Activated gamma-delta T cell treated with Interleukin-2 at 50 U/mL for 16 hours (primary cell): ENCODE measurements at places on chromosomes 6 and 20.

DNA sequence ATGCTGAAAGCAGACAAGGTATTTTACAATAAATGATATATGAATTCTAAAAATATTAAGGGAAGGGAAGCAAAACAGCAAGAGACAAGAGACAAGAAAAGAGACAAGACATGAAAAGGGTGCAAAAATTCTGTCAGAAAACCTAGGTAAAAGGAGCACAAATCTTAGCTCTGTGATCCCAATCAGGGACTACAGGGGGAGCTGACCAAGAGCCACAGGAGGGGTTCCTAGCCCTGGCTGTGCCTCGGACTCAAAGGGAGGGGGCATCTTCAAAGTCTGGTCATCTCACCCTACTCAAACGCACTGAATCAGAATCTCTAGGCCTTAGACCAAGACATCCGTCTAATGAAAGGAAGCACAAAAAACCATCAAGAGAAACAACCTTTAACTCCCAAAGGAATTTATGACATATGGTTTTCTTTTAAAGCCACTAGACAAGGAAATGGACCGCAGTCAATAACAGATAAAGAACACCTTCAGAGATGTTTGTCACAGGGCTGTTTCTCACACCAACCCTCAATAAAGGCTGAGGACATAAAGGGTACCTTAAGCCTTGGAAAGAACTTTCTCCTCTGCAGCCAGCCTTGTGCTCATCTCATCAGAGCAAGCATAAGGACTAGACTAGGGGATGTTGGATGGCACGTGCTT is 130.4 kb upstream of the CDYL start:
- no peak for DNase-seq

GRCh38 chr6:82144852-82145340 is 102.6 kb downstream of the IBTK start:
- no peak for DNase-seq

GRCh38 chr6:132354517-132355167 is 46.6 kb downstream of the MOXD1 start:
- peak; percentile 53 for DNase-seq

DNA sequence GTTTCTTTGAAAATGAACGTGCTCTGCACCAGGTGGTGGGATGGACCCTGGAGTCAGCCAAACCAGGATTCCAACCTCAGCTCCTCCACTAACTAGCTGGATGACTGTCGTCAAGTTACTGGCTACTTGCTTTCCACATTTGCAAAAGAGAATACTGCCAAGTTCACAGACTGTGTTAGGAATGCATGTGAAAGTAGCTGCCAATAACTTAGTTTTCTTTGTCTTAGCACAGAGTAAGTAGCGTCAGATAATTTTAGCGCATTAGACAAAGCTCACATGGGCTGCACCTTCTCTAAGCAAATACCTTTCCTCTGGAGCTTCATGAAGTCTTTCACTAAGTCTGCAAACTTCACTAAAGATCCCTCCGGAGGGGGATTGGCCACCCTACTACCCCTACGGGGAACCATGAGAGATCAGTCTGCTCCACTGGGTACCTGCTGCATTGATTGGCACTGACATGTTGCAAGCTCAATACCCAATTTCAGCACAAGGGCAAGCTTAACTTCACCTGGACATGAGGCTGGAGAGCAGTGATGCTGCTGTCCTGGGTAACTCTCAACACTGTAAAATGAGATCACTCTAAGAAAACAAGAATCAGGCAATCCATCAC is 113.9 kb downstream of the MBOAT1 start:
- DNase-seq = no peak

DNA sequence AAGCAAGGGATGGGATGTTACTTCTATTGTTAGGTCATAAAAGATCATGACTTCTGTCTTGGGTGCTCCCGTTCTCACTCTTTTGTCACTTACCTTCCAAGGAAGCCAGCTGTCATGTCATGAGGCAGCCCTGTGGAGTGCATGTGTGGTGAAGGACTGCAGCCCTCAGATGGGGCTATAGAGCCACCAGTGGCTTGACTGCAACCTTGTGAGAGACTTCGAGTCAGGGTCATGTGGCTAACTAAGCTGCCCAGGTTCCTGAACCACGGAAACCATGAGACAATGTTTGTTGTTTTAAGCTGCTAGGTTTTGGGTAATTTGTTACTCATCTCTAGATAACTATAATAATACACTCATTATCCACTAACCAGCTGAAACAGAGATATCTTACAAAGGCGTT is 477.1 kb downstream of the BTBD3 start:
- no peak for DNase-seq

GRCh38 chr6:163376187-163376586 is 38.3 kb upstream of the QKI start:
- no peak for DNase-seq

DNA sequence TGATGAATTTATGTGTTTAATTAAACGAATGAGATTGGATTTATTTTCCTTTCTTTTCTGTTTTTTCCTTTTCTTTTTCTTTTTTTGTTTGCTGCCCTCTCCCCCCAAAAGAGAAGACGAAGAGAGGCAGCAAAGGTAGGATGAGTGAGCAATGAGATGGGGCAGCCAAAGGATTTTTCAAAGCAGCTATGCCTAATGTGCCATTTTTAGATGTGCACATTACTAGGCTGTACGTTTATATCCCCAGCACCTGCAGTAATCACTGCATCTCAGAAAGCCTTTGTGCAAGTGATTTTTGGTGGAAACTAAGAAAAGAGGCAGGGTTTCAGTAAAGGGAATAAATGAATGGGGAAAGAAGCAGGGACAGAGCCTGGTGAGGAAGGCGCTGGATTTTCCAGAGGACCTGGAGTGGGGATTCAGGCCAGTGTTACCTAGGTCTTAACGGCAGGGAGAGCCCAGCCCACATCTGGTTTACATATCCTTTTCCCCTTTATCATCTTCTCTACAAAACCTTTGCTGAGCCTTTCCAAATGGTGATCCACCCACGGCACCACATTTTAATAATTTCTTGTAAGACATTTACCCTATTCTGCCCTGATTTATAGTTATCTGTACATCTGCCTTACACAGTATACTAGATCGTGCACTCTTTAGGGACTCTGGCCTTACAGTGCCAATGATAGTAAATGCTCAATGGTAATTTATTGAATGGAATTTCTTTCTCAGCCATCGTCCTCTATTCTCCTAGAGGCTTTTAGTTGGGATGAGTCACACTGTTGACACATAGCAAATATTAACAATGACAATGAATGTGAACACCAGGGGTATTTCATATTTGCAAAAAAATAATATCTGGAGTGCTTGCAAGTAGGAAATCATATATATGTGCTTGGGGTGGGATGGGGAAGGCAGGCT is 38.3 kb upstream of the ATXN1 start:
- DNase-seq = no peak
